ENCODE measurements at places on chromosomes 3 and 15.

DNA sequence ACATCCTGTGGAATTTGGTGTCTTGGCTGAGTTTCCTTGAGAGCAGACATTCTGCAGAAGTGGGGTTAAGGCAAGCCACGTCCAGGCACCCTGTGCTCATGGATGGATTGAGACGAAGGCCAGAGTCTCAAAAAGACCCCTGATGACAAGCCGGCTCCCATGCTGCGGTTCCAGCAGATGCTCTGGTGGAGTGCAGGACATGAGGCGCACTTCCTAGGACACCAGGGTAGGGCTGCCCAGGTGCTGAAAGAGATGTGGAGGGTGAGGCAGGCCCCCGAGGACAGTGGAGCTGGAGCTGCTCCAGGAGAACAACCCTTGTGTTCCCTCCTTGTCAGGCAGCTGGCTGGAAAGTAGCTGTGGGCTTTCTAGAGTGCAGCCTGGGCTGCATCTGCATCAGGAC, 81.0 kb downstream of the ASB7 start:
- no peak for DNase-seq

DNA sequence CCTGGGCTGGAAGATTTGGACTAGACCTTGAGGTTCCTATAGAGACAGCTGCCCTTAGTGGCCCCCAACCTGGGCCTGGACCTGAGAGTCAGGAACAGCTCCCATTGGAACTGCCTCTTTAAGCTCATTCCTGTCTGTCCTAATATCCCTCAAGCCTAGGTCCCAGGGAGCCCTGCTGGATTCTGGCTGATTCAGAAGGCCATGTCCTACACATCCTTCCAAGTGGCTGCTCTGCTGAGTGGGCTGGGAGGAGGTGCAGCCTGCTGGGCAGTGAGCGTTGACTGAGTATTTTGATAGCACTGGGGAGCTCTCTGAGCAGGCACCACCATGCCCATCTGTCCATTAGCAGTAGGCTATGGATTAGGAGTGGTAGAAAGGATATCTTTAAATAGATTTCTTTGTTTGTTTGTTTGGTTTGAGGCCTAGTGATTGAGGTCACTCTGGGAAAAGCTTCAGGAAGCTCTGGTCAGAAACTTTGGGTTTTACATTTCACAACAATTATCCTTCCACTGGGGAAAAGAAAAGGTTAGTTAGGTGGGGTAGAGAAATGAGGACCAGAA, 54.6 kb upstream of the ATOSA start:
- DNase-seq = no peak

DNA sequence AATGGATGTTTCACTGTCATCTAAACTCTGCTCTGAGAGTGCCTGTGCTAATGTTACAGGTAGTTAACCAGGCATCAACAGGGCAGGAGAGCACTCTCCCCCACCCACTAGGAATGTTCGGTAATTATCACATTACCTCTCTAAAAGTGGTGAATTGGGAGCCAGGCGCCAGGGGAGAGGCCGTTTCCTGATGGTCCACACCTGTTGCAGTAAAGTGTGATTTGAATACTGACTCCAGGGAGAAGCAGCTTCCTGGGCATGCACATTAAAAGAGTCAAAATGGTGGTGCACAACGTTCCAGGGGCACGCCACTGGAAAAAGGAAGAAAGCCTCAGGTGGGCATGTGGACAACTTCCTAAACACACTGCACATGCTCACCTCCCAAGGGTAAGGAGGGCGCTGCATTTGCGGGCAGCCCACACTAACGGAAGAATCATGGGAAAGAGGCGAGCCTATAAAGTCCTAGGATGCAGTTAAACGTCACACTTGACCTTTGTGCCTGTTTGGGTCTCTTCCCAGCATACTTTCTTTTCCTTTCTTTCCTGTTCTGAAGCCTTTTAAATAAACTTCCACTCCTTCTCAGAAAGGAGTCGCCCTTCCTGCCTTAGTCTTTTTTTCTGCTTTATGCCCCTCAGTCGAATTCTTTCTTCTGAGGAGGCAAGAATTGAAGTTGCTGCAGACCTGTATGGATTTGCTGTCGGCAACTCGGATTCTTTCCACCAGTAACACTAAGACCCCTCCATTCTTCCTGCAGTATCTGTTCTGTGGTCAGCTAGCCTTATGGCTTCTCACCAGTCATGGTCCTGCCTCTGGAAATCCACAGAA, 28.9 kb upstream of the GPD1L start:
- no peak for DNase-seq

DNA sequence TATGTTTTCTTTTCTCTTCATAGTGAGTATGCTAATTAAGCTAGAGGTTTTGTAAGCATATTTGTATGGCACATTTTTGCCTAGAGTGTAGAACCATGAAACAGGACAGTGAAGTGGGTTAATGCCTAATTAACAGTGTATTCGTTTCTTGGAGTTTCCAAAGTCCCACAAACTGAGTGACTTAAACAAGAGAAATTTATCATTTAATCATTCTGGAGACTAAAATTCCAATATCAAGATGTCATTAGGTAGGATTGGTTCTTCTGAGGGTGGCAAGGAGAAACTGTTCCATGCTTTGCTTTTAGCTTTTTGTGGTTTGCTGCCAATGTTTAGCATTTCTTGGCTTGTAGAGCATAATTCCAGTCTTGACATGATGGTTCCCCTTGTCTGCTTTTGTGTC, 734.2 kb downstream of the NAALADL2 start:
- DNase-seq = no peak

GRCh38 chr15:60301024-60301423, 96.8 kb downstream of the ANXA2 start:
- DNase-seq = peak; percentile 7

DNA sequence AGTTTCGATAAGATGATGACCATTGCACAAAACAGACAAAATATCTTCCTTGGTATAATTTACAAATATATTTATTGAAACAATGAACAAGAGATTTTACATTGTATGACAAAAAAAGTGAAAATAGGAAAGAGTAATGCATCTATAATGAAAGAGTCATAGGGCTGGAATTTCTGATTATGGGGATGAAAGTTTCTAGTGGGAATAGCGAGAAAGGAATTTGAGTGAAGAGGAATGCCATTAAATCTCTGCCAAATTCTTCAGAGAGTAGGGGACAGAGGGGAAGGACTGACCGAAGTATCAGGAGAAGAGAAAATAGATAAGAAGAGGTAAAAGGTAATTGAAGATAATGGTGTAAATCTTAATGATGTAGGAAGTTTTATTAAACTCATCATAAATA, 125.4 kb downstream of the VGLL3 start:
- DNase-seq = peak; percentile 75

- DNase-seq = no peak
Observed at GRCh38 chr15:95990833-95991232, 339.7 kb upstream of the NR2F2 start.

DNA sequence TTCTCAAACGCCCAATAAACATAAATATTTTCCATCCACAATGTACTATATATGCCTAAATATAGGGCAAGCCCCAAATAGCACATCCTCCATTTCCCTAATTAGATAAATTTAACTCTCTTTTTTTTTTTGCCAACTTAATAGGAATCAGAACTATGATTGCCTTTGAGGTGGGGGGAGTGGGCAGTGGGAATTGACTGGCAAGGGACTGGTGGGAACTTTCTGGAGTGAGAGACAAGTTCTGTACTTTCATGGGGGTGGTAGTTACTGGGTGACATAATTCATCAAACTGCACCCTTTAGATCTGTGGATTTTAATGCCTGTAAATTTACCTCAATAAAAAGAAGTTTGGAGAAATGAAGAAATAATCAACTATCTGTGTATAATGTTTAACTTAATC, 88.2 kb upstream of the CTDSPL start:
- DNase-seq = no peak

- no peak for DNase-seq
Observed at GRCh38 chr15:56812961-56813360, 79.7 kb upstream of the ZNF280D start.

DNA sequence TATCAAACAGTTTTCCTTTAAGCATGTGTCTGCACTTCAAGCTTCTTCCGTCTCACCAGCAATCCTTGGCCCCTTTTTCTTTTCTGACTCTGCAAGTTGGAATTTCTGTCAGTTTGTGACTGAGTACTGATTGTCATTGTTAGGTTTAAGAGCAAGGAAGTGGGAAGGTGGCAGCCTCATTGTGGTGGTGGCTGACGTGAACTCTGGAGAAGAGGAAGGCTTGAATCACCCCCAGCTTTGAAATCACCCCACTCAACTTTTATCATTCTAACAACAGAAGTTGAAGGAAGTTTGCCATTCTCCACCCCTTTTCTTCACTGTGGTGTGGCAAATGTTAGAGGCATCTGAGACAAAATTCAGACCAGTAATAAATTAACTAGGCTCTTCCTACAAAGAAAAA, 231.6 kb upstream of the AGTR1 start:
- peak; percentile 71 for DNase-seq

DNA sequence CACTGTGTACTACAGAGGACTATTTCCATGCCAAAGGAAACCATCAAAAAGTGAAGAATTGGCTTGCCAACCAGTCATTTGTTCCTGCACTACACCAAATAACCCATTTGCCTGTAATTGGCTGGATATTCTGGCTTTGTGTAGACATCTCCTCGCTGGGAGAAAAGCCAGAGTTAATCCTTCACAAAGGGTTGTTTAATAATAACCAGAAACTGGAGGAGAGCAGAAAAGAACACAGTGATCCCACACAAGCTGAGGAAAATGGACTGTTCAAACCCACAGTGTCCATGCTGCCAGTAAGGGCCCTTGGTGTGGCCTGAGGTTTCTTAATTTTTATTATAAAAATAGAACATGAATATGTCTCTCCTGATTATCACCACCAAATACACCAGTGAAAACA, 294.0 kb downstream of the RORA start:
- no peak for DNase-seq

GRCh38 chr3:153892126-153892525, 229.1 kb upstream of the ARHGEF26 start:
- DNase-seq = peak; percentile 75

GRCh38 chr3:42533161-42533897, 30.9 kb downstream of the VIPR1 start:
- DNase-seq = no peak

DNA sequence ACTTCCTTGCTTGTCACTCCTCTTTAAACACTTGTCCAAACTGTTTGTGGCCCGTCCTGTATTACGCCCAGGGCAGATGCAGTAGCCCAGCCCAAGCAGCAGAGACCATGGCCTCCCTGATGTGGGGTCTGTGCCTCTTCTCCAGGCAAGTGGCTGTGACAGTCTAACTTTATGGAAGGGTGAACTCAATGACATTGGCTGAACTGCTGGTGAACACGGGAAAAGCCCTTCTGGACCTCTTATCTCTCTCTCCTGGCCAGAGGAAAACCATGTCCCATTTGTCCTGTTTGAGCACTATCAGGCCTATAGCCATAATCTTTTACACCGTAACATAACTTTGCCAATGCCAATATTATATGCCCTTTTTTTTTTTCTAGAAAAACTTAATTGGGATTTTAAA, 67.6 kb downstream of the SMAD3 start:
- DNase-seq = no peak

DNA sequence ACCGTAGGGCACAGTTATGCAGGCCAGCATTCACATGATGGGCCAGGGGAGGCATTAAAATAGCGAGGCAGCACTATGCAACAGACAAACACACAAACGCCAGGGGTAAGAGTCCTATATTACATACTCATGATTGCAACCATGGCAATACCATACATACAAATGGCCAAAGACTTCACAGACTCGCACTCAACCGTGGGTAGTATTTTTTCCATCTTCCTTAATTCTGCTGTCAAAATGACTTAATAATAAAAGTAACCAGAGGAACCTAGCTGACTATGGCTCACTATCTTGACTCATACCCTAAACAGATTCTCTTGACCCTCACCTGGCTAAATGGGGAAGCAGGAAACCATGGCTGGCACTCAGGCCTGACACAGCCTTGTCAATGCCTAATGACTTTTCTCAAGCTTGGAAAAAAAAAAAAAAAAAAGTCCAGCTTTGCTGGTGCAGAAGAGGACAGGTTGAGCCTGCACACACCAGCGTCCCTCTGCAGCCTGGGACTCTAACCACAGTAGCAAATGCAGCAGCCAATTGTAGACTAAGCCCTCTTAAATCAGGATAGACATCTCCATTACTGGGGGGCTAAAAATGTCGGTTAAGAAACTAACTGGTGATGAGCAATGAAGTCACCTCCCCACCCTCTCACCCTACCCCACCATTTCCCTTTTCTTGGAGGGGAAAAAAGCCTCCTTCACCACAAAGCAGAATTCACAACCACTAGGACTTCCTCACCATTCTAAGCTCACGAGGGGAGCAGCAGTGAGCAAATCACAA, 23.1 kb downstream of the CCDC12 start:
- DNase-seq = no peak

DNA sequence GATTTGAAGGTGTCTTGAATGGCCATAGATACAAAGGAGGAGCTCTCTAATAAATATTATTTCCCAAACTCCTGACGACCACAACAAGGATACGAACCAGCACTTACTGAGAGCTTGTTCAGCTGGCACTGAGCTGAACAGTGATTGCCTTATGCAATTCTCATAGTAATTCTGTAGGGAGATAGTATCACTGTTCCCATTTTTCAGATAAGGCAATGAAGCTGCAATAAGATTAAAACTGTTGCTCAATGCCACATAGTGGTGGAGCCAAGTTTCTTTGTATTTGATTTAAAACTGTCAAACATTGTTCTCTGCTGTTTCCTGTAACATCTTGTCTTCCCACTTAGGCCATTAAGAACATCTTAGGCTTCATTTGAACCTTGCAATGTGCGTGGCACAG, 163.9 kb downstream of the RPLP1 start:
- DNase-seq = no peak

GRCh38 chr15:80447077-80447476, 42.9 kb downstream of the ARNT2 start:
- no peak for DNase-seq

DNA sequence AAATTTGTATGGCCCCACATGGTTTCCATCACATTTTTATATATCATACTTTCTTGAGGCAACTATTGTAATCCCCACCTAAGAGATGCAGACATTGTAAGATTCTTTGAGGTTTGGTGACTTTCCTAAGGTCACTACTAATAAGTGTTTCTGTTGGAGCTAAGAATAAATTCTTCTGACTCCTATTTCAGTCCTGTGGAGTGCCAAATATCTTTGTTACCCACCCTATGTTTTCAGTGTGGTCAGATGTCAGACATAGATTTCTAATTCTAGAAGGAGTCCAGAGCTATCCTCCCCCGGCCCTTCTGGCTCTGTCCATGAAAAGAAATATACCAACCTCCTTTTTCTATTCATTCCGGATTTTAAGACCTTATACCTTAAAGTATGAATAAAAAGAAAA, 46.2 kb upstream of the FILIP1L start:
- DNase-seq = peak; percentile 36

GRCh38 chr3:157335233-157336076, 101.2 kb upstream of the PTX3 start:
- DNase-seq = peak; percentile 63

GRCh38 chr3:190619353-190619752, 105.5 kb downstream of the IL1RAP start:
- no peak for DNase-seq

All from fibroblast of skin of right quadriceps (primary cell).